ENCODE measurements at places on chromosomes 7 and 10.

- DNase-seq: no peak
Measured at GRCh38 chr10:101570428-101571270, 17.4 kb downstream of the POLL start.

GRCh38 chr10:93199191-93199751, 125.6 kb downstream of the CYP26A1 start:
- DNase-seq: no peak

DNA sequence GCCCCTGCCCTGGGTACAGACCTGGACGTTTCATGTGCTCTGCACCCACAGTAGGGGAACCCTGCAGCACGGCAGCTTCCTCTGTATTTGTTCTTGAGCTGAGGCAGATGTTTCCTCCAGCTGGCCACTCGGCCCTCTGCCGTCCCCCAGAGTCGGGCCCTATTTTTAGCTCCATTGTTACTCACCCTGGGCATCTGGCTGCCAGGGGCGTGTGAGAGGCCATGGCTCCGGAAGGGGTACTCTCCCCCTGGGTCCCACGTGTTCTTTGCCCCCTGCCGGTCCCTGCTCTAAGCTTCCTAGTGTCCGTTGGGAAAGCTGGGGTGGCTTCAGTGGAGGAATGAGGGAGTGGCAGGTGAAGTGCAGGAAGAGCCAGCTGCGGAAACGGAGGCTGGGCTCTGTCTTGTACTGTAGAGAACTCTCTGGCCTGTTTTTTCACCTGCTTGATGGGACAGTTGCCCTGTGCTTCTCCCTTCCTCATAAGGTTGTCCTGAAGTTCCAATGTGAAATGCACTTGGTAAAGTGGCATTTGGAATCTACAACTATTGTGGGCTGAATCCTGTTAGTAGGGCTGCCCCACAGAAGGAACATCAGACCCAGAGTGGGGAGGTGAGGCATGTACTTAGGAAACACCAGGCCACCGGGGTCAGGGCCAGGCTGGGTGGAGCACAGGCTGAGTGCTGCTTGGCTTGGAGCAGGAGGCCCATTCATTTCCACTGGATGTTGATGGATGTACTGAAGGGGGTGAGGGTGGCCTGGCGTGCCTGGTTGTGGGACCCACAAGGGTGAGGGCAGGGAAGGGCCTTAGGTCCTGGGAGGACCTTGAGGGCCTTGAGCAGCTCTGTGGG, 30.6 kb downstream of the PALD1 start:
- DNase-seq: no peak

- no peak for DNase-seq
Measured at GRCh38 chr7:122748195-122748594, 45.5 kb upstream of the RNF148 start.

GRCh38 chr10:28317760-28318159, 14.9 kb upstream of the MPP7 start:
- no peak for DNase-seq

- no peak for DNase-seq
Measured at GRCh38 chr10:103196516-103196915, 3.4 kb upstream of the NT5C2 start.

DNA sequence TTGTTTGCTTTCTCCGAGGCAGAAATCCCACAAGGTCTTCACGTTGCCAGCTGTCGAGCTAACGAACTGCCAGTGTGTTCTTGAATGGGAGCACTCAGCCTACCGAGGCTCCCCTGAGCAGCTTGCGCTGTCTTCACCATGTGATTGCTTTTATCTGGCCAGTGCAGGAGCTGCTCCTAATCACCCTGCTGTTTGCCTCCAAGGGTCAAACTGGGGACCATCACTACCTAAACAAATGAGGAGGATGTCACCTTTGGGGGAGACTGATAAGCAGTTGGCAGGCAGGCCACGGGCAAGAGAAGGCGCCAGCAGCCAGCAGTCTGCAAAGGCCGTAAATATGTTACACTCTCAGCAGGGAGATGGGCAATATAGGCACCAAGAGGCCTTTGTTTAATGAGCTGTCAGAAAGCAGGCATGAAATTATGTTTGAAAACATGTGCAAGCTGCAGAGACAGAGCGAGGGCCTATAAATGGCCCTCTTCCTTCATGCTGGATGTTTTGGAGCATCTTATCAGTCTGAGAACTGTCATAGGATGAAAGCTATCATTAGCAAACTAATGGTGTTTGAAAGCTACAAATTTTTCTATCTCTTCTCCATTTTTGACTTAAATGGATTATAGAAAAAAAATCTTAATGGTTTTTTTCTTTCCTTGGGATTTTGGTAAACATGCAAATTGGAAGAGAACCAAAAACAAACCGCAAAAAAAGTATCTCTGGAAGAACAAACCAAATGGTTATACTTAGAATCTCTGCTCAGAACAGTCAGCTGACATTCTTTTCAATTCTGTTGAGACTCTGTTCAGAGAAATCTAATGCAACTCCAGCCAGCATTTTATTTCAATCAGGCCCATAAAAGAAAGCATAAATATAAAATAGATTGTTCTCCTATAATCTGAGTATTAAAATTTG, 267.3 kb upstream of the NPVF start:
- no peak for DNase-seq

All from stimulated activated CD8-positive, alpha-beta memory T cell treated with anti-CD3 and anti-CD28 coated beads, Interleukin-7, amount 100 ng/mL, for 4 hours (primary cell).